ENCODE measurements at places on chromosomes 6 and 20.
A peak's percentile ranks its signal among the peaks of the same experiment; 100 is the strongest.

- no peak for DNase-seq
Observed at GRCh38 chr20:50514035-50514337, 3.8 kb downstream of the PTPN1 start.

DNA sequence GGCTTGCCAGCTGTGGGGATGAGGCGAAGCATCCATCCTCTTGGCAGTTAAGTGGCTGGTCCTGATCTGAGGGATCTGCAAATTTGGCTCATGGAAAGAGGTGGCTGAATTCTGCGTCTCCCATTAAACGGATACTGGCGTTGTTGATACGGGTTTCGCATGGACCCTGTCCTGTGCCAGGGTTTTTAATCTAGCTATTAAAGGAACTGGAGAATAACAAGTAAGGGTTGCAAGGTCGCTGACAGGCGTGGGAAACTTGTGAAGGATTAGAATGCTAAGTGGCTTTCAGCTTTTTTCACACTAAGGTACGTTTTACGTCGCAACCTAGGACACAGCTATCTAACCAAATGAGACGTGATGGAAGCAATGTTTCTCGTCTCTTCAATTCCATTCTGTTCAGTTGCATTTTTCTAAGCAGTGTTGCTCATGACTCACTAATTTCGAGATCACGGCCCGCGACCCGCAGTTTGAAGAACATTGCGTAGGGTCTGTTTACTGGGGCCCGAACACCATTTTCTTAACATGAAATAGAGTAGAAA is 852 bp downstream of the GMNN start:
- DNase-seq: peak; percentile 26

DNA sequence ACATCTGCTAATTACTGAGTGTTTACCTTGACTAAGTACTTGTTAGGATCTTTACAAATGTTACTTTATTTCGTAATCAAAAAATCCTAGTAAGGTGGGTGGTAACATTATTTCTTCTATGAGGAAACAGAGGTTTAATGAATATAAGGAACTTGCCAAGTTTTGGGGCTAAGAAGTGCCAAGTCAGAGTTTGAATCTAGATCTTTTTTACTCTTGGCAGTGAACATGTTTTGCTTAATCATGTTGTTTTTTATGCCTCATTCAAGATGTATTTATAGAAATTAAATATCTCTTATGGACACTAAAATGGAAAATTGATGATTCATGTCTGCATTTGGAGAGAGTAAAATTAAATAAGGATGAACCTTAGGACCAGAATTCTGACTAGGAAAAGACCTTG is 393.7 kb downstream of the UTRN start:
- DNase-seq: no peak

- no peak for DNase-seq
Observed at GRCh38 chr20:18705490-18705889, 108.1 kb upstream of the SCP2D1 start.

- no peak for DNase-seq
Observed at GRCh38 chr20:9149087-9149486, 80.2 kb downstream of the PLCB4 start.

DNA sequence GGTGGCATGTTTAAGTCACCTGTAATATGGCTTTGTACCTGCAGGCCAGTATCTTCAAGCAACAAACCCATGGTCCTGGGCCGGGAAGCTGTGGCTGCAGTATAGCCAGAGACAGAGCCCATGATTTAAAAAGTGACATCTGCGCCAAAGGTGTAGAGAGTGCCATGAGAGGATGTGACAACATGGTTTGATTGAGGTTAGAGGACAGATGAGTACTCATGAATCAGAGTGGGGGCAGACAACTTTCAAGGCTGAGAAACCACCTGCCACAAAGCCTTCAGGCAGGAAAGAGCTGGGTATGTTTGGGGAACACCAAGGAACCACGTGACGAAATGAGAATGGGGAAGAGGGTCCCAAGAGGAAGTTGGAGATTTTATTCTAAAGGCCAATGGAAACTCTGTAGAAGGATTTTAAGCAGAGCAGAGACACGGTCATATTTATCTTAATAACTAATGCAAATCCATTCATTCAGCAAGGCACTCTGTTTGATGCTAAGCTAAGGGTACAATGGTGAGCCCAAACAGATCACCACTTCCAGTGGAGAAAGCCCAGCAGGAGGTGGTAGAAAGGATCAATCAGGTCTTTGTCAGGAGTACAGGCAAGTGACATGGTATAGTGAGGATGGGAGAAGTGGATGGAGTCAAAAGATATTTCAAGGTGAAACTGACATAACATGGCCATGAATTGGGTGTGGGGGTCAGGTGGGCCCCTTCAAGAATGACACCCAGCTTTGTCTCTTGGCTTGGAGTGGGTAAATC is 3.4 kb upstream of the MICAL1 start:
- DNase-seq: peak; percentile 72

DNA sequence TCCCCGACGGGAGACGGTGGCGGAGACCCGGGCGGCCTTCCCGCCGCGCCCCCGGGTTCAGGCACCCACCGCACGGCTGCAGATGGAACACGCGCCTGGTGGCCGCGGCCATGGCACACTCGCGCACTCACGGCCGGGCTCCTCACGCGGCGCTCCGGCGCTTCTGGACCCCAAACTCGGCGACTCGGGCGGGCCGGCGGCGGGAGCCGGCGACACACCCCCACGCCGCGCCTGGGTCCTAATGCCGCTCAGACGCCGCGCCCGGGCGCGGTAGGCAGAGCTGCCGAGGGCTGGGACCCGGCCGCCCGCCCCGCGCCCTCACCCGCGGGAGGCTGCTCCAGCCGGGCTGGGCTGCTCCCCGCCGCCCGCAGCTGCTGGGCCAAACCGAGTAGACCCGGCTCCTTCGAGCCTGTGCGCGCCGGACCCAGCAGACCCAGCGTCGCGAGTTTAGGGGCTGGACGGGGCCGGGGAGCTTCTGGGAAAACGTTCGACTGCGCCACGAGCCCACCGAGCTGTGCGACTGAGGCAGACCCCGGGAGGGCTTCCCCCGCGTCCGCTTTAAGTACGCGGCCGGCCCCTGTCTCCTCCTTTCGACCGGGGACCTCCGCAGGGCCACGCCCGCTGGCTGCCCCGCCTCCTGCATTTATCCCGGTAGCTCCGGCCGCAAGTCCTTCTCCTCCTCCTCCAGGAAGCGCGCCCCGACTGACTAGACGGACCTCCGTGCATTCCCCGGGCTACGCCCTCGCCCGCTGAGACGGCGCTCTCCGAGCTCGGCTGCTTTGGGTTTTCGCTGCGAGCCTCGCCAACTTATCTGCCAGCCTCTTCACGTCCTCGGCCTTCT is at the start of gene SLC4A11:
Gene SLC4A11 (minus strand): TSS at position 165 of the 841 bp plus-strand sequence. CDS start 53 bp downstream, at position 112.
- peak; percentile 85 for DNase-seq

- no peak for DNase-seq
Observed at GRCh38 chr6:167787896-167788562, 38.7 kb upstream of the AFDN start.

DNA sequence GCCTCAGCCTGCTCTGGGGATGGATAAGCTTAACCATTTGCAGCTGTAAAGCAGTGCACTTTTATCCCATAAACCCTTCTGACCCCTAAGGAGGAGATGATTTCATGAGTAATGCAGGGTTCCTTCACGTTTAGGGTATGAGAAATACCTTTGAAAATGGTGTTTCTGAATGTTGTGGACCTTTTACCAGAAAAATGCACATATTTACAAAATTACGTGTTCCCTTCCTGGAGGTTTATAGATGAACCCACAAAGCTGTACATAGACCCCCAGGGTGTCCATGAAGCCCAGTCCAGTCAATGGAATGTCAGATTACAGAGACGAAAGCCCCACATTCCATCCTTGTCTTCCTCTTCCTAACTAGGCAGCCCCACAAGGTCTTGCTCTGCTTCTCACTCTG is 78.6 kb upstream of the INSM1 start:
- no peak for DNase-seq

GRCh38 chr20:58609026-58609425 is 42.1 kb upstream of the STX16 start:
- no peak for DNase-seq

DNA sequence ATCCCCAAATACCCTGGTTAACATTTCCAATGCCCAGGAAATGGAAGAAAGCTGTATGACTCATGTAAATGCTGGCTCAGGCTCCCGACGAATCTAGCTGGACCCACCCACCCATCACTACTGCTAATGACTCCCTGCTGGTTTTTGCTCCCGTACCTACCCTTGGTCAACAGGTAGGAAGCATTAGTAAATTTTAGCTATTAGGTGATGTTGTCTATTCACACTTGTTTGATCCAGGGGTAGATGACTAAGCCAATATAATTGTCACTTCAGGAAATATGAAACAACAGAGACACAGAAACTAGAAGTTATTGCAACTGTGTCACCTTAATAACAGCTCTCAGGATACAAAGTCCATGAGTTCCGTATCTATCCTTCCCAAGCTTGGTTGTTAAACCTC is 94.4 kb upstream of the BEND6 start:
- no peak for DNase-seq

DNA sequence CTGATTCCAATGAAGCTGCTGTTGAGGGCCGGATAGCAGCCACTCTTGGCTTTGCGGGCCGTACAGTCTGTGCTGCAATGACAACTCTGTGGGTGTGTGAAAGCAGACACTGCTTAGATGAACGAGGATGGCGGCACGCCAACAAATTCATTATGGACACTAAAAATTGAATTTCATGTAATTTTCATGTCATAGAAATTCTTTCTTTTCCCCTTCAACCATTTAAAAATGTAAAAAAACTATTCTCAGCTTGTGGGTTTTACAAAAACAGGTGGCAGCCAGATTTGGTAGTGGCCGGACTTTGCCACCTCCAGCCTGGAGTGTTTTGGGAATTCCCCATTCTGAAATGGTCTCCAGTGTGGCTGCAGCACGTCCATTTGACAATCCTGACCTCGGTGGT is 26.0 kb downstream of the MAS1 start:
- no peak for DNase-seq

DNA sequence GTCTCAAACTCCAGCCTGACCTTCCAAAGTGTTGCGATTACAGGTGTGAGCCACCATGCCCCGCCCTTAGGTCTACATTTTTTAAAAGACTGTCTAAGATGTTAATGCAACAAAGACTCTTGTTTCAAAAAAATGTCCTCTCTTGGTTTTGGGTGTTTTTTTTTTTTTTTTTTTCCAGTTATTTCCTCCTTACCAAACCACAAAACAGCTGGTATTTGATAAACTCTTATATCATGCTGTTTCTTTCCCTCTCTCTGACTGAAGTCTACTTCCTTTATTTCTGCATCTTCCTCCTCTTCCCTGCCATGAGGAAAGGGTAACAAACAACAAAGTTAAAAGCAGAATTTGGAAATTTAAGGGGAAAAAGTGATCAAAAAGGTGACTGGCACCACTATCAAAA is 21.2 kb downstream of the STK38 start:
- DNase-seq: no peak

- DNase-seq: no peak
Observed at GRCh38 chr20:1472556-1473245, 6.1 kb upstream of the NSFL1C start.

DNA sequence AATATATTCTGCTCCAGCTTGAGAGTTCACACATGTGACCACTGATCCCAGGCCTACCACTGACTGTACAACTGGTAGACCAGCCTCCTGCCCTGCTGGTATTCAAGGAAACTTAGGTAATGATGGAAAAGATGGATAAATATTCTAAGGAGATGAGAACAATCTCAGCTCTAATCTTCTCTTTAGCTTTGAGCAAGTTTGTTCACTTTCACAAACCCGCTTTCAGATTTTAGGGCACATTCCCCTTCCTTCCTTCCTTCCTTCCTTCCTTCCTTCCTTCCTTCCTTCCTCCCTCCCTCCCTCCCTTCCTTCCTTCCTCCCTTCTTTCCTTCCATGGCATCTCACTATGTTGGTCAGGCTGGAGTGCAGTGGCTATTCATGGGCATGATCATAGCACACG is 88.2 kb upstream of the PHACTR1 start:
- DNase-seq: no peak

DNA sequence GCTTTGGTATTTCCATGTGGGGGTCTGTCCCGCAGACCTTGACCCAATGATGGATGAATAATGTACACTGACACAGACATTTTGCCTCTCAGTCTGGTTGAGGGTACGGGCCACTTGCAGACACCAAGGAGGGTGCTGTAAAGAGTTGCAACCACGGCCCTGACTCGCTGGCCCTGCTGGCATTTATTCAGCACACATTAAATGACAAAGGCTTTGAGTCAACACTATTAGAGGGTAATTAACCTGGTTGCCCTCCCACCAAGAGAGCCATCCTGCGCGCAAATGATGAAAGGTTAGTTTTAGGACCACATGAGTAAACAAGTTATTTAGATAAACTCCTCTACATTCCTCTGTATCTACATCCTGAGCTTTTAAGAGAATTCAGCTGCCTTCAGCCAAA is 308.9 kb upstream of the MMS22L start:
- DNase-seq: no peak

- no peak for DNase-seq
Observed at GRCh38 chr6:6411115-6411514, 90.7 kb upstream of the F13A1 start.

- no peak for DNase-seq
Observed at GRCh38 chr6:157268835-157269234, 54.5 kb downstream of the TMEM242 start.

DNA sequence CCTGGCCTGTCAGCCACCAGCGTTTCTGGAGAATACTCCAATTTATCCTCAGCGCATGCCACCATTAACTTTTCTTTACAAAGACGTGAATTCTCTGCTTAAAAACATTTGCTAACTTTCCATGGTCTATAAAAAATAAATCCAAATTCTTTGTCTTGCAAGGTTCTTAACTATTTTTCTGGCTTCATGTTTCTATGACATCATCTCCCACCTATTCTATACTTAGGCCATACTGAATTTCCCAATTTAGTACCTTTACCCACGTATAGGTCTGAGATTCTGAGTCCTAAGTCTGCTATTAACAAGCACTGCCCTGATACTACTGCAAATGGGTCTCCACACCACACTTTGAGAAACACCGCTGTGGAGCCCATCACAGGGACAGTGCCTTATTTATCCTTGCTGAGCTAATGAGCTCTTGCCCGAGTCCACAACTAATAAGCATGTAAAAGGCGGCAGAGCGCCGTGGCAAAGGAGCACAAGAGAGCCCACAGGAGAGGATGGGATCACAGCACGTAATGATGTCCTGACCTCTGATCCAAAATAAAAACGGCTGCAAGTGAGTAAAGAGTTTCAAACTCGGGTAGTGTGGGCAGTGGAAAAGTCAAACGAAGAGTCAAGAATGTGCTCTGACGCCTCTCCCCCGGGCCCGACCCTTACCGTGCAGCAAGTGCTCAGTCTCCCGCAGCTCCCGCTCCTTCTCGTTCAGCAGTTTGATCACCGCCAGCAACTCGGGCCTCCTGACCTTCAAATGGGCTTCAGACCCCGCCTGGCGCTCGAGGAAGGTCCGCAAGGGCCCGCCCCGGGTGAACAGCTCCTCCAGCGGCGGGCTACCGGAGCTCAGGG is 519 bp downstream of the MTRF1L start:
- DNase-seq: no peak

- DNase-seq: no peak
Observed at GRCh38 chr6:160022101-160022500, 53.2 kb downstream of the IGF2R start.

DNA sequence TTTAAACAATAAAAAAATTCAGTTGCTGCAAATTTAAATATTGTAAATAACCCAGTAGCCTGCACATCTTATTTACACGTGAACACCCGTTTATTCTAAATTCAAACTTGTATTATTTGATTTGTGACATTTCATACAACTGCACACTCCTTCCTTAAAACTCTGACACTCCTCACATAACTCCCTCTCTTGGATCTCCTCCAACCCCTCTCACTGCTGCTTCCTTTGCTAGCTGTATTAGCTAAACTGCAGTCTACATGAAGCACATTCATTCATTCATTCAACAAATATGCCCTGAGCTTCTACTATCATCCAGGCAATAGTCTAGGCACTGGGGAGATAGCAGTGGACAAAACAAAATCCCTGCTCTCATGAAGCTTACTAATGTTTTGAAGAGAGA is 47.0 kb downstream of the FBXL4 start:
- no peak for DNase-seq

Measured in GM13977 (cell line).